ENCODE measurements at places on chromosomes 4 and X.

DNA sequence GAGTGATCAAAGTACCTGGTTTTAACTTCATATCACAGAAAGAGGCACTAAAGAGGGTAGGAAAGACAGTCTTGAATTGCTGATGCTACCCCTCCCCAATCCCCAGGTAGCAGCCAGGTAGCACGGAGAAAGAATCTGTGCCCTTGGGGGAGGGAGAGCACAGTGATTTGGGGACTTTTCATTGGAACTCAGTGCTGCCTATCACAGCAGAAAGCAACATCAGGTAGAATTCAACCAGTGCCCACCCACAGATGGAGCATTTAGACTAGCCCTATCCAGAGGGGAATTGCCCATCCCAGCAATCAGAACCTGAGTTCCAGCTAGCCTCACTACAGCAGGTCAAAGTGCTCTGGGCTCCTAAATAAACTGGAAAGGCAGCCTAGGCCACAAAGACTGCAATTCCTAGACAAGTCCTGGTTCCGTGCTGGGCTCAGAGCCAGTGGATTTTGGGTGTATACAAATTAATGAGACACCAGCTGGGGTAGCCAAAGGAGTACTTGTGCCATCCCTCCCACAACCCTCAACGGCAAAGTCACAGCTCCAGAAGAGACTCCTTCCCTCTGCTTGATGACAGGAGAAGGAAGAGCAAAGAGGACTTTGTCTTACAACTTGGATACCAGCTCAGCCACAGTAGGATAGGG lies 228.1 kb downstream of the THOC2 start:
- DNase-seq = no peak

DNA sequence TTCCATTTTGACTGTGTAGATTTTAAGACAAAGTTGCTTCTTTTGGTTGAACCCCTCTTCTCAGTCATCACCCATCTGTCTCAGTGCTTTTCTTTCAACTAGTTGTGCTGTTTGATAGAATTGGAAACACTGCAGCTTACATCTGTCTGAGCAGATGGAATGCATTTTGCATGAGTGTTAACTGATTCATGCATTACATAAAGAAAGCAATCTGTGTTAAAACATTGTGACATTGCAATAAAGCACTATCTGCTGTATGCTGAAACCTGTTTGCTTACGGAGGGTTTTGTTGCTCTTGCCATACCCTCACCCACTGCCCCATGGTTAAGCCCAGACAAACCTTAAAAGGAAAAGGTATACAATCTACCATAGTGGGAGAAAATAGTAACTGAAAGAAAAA lies 47.4 kb downstream of the NRK start:
- DNase-seq = no peak

DNA sequence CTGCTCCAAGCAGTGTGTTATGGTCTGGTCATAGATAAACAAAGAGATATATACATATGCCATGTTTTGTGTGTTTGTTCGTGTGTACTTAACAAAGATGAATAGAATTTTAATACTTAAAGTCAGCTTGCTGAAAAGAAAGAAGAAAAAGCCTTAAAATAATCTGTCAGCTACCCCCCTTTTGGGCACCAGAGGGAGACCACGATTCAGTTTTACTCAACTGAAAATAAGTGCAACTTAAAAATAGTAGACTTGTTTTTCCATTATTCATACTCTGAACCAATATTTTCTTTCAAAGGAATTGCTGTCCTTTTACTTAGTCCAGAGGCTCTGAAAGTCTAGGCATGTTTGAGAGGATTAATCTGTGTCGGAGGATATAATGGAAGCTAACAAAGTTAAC lies 181.7 kb upstream of the AGTR2 start:
- DNase-seq = no peak

- DNase-seq = no peak
These were observed 701.0 kb upstream of the PITX2 start for GRCh38 chr4:111323916-111324315.

Data from stimulated activated CD4-positive, alpha-beta T cell treated with anti-CD3 and anti-CD28 coated beads, TNF-alpha, amount 100 ng/mL, for 48 hours (primary cell).